ENCODE measurements at places on chromosomes 11 and 22. TPM values are rescaled to one million over a fixed set of nuclear protein-coding genes. Genes with fewer than 3 reads are reported as not detected.

CATSPERZ gene
- 1.0 TPM for total RNA-seq

DNA sequence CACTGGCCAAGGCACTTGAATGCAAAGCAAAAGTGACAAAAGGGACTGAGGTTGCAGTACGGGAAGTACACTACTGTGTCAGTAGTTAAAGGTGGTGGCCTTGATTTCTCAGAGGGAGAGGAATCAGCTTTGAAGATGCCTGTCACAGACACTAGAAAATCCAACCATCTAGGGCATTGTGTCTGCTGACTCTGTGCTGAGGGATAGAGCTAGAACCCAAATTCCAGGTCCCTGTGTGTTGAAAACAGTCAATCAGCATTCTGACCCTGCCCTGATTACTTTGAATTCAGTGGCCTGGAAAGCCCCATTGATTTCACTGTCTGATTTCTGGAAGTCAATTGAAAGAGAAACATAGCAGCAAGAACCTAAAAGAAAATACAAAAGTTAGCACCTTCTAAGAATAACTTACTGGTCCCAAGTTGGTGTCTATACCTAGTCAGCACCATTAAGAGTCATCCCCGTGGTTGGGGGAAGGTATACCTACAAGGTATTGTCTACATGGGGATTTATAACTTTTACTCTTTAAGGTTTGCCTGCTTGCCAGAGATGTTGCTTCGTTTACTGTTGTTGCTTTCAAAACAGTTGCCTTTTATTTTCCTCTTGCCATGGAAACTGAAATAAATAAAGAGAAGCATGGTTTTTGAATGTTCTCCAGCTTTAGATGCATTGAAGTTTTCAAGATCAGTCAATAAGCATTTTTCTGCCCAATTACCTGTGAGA, 97.3 kb downstream of the PDHX start:
- no peak for DNase-seq

- DNase-seq: no peak
These were observed 73.4 kb downstream of the DEUP1 start for GRCh38 chr11:93403930-93404329.

DNA sequence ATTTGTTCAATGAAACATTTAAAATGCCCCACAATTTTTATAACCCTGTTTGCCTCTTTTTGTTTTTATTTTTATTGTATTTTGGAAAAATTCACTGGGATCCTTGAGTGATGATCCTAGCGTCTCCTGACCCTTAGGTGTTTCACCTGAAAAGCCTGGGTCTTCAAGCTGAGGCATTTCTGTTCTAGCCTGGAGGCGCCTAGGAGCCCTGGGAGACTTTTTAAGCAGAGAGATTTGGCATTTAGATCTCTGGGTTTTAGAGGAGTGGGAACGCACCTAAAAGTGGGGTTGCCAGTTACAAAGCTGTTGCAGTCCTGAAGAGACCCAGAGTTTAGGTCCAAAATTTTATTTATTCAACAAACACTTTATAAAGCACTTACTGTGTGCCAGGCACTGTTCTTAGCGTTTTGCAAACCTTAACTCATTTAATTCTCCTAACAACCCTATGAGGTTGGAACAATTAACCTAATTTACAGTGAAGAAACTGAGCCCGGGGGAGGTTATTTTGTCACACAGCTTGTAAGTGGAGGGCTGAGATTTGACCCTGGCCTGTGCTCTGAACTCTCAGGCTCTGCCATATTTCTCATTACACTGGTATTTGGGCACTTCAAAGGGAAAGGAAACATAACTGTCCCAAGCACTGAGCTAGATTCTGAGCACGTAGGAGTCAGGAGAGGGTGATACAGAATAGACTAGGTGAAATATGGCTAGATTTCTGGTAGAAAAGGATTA, 834 bp upstream of the FADS1 start:
- no peak for DNase-seq

GRCh38 chr22:31871480-31871879, 72.9 kb upstream of the YWHAH start:
- no peak for DNase-seq

EIF4ENIF1 gene
- 12.4 TPM for total RNA-seq

- DNase-seq: no peak
These were observed 142.8 kb upstream of the MTNR1B start for GRCh38 chr11:92826603-92827002.
